Muscle of arm (tissue), 14 donors: ENCODE measurements at places on chromosomes 11 and 22.

DNA sequence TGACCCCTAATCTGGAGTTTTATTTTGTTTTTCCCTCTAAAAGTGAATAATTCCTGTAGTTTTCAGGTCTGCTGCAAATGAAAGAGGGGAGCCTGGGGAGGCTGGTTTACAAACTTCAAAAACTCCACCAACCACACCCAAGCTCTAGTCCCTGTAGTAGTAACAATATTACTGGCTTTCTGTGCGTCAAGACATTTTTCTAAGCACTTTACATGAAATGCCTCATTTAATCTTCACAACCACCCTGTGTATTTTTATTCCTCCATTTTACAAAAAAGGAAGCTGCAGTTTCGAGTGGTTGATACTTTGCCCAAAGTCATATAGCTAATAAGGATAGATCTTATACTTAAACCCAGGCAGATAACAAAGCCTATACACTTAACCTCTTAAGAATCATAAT, 23.5 kb downstream of the CTNND1 start:
- DNase-seq = no peak

DNA sequence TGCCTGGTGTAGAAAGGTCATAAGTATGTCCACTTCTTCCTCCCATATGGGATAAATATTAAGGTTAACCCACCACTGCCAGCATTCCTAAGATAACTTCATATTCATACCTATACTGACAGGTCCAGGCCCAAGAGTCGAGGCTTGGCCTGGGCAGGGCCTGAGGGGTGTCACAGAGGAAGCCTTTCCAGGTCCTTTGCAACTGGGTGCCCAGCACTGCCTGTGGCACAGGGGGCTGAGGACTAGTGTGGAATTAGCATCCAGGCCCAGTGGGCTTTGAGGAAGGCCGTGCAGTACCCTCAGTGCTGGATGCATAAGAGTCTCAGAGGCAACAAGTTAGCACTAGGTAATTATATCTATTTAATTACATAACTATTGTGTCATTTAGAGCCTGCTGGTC, 65.4 kb downstream of the PKNOX2 start:
- DNase-seq = no peak

DNA sequence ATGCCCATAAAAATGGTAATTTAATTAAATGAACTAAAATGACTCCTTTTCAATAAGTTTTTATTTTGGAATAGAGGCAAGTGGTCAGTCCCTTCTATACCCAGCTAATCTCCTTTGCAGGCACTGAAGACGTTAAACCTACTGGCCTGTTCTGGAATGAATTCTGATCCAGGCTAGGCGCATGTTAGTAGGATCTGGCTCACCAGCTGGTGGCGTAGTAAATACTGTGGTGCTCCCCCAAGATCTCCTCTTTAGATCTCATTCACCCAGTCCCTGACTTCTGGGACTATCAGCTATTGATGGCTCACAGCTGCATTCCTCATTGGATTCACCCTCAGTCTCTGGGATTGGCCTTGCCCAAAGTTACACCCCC, 173.7 kb upstream of the DDI1 start:
- DNase-seq = no peak

- no peak for DNase-seq
Measured at GRCh38 chr22:46453006-46453828, 84.2 kb downstream of the CELSR1 start.

DNA sequence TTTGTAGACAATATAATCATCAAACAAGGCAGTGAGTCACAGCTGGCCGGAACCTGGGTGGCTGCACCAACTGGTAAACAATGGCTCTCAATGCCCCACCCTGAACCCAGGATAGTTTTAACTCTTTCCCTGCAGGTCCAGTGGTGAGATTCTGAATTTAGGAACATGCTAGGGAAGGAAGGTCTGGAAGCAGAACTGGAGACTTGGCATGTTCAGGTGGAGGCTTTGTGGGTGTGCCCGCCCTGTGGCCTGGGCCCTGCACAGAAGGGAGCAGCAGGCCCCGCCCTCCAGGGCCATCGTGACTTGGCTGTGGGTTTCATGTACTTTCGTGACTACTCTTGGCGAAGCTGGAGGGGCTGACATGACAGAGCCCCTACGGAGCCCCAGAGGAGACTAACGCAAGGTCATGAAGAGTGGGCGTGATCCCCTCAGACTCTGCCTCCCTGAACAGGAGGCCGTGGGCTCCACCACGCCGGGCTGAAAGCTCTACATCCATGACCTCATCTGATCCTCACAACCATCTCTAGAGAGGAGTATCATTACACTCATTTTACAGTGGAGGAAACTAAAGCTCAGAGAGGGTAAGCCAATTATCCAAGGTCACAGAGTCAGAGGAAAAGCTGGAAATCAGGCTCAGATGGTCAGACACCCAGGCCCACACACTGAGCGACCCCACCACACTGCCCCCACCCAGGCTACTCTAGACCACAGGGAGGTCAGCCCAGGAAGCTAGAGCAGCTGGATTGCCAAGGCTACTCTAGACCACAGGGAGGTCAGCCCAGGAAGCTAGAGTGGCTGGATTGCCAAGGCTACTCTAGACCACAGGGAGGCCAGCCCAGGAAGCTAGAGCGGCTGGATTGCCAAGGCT, 27.3 kb downstream of the MAFF start:
- DNase-seq = no peak

GRCh38 chr11:66857234-66857926, 516 bp downstream of the LRFN4 start:
- DNase-seq = no peak

GRCh38 chr11:115393950-115394349, 110.3 kb downstream of the CADM1 start:
- DNase-seq = no peak

- DNase-seq = no peak
Measured at GRCh38 chr11:87719326-87720073, 455.7 kb downstream of the RAB38 start.

DNA sequence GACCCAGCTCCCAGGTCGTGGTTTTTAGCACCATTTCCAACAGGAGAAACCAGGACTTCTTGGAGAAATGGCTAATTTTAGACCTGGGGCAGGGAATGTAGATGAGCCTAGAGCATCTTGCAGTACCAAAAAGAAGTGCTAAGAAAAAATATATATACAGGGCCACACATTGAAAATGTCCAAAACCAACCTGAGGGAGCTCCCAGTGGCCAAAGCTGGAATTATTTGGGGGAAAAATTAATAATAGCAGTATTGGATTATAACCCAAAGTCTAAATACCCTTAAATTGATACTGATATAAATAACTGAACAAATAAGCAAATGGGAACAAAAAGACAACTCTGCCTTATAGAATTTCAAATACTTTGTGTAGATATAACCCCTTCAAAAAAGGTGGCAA, 108.0 kb downstream of the PARVA start:
- DNase-seq = no peak

DNA sequence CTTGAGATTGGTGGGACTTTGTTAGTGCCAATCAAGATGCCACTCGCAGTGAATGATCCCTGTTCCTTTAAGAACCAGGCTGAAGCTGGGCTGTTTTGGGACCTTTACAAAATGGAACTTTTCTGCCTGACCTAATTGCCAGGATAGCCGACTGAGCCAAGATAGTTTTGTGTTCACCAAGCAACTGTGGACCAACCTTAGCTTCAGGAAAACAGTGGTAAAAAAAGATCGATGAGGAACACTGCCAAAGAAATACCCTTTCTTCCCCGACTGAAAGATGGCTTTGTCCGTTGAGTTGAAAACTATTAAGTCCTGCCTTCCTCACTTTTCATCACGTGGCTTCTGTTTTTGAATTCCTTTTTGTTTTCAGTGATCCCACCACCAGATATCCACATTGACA, 157.9 kb upstream of the SORL1-AS1 start:
- DNase-seq = no peak
